H1 (cell line): ENCODE measurements at places on chromosomes 6 and 20. TPM values are rescaled to one million over a fixed set of nuclear protein-coding genes. Genes with fewer than 3 reads are reported as not detected.

CTSZ gene
- 32.3 and 32.8 TPM in 2 replicates for total RNA-seq

ANGPT4 gene
- 0.06 and 0.07 TPM in 2 replicates for total RNA-seq

KIFC1 gene
- 64.3 and 69.3 TPM in 2 replicates for total RNA-seq

RSPO3 gene
- not detected in 2 replicates for total RNA-seq

GSTA2 gene
- total RNA-seq, result not detected in 2 replicates

THBS2 gene
- total RNA-seq, result 22.5 and 23.3 TPM in 2 replicates

ARFGEF3 gene
- total RNA-seq, result 22.9 and 23.2 TPM in 2 replicates

SMPDL3A gene
- 2.6 and 3.5 TPM in 2 replicates for total RNA-seq

TRERF1 gene
- total RNA-seq, result 21.5 and 22.8 TPM in 2 replicates

FAM217B gene
- 24.7 and 28.5 TPM in 2 replicates for total RNA-seq

PTP4A1 gene
- total RNA-seq, result 75.6 and 76.3 TPM in 2 replicates

OTOR gene
- total RNA-seq, result not detected in 2 replicates

SPTLC3 gene
- total RNA-seq, result 0.42 and 0.82 TPM in 2 replicates

GJA10 gene
- not detected in 2 replicates for total RNA-seq

JAG1 gene
- 27.3 and 29.1 TPM in 2 replicates for total RNA-seq

RING1 gene
- 26.0 and 27.4 TPM in 2 replicates for total RNA-seq

CDH4 gene
- total RNA-seq, result 7.4 and 7.9 TPM in 2 replicates

SLC26A8 gene
- 0.56 and 1.1 TPM in 2 replicates for total RNA-seq

GNAS-AS1 gene
- 11.7 and 13.7 TPM in 2 replicates for total RNA-seq

MTFR2 gene
- 8.2 and 8.5 TPM in 2 replicates for total RNA-seq

PRND gene
- 0.08 and 0.11 TPM in 2 replicates for total RNA-seq

CNR1 gene
- 2.9 and 3.1 TPM in 2 replicates for total RNA-seq
